Activated CD4-positive, alpha-beta T cell treated with anti-CD3 and anti-CD28 coated beads, Interleukin-2, amount 50 U/mL, for 48 hours (primary cell): ENCODE measurements at places on chromosomes 6 and 20.

GRCh38 chr20:55684578-55684977 lies 320.7 kb downstream of the CBLN4 start:
- no peak for DNase-seq

- DNase-seq = no peak
Observed at GRCh38 chr6:110185879-110186278, 5.7 kb downstream of the CDC40 start.

- peak; percentile 27 for DNase-seq
Observed at GRCh38 chr20:44001667-44002596, 87.3 kb downstream of the TOX2 start.

DNA sequence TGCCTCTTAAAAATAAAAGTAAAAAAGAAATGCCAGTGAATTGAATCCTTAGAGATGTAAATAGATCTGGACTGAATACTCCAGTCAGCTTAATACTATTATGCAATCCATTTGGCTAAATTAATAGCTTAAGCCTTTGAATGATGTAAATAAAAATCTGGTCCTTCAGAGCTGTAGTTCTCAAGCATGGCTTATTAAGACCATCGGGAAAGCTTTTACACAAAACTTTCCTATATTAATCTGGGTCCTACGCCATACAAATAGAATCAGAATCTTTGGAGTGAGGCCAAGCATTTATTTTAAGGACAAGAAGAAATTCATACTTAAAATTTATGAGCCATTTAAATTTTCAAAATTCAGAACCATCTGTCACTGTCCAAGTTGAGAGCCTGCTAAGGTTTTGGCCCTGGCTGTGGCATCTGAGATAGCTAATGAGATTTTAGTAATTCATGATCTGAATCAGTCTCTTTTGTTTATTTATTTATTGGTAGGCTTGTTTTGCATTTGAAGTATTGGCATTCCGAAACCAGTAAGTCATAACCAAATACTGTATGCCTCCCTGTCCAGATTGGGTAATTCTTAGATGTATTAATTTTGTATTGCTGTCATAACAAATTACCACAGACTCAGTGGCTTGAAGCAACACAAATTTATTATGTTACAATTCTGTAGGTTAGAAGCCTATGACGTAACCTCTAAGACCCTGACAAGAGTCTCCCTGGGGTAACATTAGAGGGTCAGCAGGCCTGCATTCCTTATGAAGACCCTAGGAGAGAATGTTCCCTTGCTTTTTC lies 228.1 kb upstream of the RAB32 start:
- DNase-seq = no peak

DNA sequence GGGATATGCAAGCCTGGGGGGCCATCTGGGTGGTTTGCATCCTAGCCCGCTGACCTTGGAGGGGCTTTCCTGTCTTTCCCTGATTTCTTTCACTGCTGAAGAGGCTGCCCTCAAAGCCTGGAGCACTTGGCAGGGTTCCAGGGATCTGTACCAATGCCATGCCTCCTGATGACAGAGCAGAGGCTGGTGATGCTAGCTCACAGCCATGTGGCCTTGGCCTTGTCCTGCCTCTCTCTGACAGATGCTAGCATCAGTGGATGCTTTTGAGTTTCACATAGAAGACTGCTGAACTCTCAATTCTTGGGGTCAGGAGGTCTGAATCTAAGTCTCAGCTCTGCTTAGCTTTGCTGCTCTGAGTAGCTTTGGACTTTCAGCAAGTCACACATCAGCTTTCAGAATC lies 21.9 kb upstream of the RREB1 start:
- DNase-seq = no peak

- DNase-seq = no peak
Observed at GRCh38 chr6:157469378-157469777, 88.4 kb downstream of the ZDHHC14 start.

- DNase-seq = no peak
Observed at GRCh38 chr6:29466241-29466640, 9.3 kb downstream of the OR2H1 start.

DNA sequence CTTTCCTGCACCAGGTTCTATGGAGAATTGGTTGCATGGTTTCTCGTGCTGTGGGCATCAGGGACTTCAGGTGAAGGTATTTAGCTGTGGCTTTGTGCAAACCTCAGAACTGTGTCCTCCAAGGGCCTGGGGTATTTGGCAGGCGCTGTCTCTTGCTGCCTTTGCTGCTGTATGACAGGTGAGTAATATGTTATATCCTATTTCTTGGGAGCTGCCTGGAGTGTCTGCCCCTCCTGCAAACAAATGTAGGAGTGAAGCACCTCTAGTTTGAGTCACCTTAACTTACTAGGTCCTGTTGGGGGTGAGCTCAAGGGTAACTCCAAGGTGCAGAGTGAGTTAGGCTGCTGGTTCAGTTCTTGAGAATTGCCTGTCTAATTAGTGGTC lies 177.7 kb upstream of the RNF24 start:
- no peak for DNase-seq

DNA sequence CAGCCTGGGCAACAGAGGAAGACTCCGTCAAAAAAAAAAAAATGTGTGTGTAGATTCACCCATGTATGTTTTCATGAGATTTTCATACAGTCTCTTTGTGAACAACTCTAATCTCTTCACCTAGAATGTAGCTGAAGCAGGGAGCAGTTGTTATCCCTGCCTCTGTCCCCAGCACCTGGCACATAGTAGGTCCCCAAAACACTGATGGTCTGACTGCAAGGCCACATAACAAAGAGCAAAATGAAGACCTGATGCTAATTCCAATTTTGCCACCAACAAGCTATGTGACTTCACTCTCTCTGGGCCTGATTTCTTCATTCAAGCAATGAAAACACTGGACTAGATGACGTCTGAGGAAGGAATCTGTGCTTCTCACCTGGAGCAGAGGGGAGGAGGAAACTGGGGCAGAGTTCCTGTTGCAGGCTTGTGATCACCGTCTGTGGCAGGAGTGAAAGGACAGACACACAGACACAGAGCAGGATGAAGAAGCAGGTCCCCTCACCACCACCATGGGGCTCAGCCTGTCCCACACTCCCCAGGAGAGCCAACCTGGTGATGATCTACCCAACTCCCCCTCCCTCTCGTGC lies 4.6 kb downstream of the SLC44A4 start:
- DNase-seq = no peak

DNA sequence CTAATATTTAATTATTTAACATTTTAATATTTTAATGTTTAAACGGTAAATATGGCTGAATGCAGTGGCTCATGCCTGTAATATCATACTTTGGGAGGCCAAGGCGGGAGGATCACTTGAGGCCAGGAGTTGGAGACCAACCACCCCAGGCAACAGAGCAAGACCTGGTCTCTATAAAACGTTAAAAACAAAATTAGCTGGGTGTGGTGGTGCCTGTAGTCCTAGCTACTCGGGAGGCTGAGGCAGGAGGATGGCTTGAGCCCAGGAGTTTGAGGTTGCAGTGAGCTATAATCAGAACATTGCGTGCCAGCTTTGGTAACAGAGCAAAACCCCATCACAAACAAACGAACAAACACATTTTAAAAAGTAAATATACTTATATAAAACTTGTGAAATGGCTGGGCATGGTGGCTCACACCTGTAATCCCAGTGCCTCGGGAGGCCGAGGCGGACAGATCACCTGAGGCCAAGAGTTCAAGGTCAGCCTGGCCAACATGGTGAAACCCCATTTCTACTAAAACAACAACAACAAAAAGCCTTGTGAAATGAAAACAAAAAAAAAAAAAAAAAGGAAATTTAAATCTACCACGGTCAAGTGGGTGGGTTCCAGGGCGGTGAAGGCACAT lies 8.2 kb downstream of the SRXN1 start:
- DNase-seq = no peak

DNA sequence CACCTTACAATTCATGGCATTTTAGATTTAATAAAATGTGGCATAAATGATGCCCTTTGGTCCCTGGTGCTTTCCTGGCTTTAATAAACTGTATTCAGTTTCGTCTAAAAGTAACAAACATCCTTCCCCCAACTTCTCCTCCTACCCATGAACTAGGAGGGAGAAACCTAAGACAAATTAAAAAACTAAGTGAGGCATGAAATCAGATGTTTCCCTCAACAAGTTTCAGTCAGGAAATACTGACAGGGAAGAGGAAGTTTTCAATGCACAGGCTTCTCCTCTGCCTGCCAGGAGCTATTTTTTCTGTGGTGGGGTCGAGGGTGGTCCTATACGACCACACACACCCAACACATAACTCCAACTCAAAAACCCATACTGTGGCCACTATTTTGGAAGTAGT lies 10.0 kb downstream of the HBS1L start:
- DNase-seq = no peak

DNA sequence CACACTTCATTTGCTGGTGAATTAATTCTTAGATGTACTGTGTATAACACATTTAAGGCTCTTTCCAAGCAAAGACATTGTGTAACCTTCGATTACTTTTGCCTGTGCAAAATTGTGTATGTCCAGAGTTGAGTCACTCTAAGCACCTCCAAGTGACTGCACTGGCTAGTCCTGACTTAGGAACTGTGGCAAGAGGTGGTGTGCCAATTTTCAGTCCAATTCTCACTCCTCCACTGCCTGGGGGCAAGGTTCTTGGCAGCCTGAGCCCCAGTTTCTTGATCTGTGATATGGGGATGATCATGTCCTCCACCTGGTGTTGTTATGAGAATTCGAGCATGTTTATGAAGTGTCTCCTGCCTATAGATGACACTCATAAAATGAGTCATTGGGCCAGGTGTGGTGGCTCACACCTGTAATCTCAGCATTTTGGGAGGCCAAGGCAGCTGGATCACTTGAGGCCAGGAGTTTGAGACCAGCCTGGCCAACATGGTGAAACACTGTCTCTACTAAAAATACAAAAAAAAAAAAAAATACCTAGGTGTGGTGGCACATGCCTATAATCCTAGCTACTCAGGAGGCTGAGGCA lies 105.3 kb upstream of the CDYL start:
- DNase-seq = no peak

GRCh38 chr6:79813854-79814709 lies 133.3 kb downstream of the ELOVL4 start:
- DNase-seq = peak; percentile 72

DNA sequence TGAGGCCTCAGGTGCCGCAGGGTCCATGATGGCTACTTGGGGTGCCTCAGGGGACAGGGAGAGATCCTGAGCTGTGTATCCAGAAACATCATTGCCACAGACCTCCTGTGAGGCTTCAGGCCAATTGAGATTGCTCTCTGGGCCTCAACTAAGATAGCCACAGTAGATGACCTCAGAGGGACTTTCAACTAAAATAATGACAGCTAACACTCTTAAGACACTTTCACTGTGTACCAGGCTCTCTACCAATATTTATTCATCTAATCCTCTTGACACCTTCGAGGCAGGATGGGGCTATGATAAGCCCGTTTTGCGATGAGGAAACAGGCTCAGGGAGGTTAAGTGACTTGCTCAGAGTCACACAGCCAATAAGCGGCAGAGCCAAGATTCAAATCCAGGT lies 10.7 kb downstream of the RIMS4 start:
- DNase-seq = no peak

DNA sequence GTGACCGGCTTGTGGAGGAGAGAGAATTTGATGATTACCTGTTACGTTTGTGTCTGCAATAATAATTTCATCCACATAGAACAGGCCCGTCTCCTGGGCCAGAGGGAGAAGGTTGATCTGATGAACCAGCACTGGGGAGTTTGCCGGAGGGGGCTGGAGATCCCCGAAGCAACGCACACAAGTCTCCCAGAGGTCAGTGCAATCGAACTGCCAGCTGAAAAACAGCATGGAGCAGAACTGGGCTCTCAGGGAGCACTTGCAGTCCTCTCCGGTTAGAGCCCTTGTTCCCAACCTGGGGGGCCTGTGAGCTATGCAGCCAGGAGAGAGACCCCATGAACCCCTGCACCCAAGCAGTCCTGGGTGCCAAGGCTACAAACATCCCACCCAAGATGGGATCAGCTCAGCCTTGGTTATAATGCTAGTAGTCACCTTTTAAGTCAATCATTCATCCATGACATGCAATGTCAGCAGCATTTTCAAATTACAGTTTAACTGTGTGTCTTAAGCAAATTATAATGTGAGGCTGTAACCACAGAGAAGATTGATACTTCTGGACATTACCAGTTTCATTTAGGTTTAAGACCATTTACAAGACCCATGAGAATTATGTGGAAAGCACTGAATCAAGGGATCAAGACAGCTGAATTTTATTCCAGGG lies 34.2 kb downstream of the PKHD1 start:
- no peak for DNase-seq

GRCh38 chr20:62203378-62204030 lies 16.6 kb downstream of the HRH3 start:
- DNase-seq = no peak

DNA sequence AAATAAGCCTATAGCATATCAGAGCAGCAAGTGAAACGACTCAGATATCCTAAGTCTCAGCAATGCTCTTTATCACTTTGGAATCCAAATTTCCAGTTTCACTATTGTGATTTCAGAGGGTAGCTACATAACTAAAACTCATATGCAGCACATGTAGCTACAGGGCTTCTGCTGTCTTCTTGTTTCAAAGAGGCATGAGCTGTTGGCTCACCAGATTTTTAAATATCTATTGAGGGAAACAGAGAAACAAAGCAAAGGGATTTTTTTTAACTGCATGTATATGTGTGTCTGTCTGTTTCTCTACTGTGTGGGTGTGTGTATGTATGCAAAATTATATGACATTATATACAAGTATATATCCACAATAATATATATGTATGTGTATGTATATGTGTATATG lies 258.4 kb downstream of the HDGFL1 start:
- no peak for DNase-seq

DNA sequence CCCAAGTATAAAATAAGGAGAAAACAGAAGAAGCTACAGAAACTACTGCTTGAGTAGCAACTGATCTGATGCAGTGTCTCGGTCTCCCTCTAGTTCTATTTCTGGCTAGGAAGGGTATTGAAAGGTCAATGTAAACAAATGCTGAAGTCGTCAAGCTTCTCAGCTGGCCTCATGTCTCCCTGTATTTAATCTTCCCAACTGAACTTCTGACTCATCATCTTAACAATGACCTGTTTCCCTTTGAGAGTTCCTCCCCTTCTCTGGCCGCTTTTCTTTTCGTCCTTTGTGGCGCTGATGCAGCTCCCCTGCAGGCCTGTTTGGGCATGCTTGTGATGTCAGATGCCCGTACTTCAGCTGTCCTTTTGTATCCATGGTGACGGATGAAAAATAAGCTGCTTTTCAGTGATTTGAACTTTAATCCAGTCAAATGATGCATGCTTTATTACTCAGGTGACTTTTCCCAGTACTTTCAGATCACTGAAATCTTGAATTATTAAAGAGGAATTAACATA lies 7.8 kb upstream of the LCA5 start:
- no peak for DNase-seq
